ENCODE measurements at places on chromosomes 3 and 15.

DNA sequence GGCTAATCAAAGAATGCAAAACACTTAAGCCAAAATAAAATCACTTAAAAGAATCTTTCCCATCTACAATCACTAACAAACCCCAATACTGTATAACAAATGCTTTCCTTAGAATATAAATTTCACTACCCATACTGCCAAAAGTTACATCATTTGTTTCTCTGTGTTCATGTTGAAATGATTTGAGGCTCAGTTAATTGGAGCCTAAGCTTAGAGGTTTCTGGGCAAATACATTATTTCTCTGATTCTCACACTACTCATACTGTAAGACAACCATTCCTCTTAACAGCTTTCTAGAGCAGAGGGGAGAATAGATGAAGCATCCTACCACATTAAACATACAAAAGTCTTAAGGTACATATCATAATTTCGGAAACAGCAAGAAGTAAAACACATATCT lies 2.1 kb downstream of the RIOX2 start:
- no peak for DNase-seq

DNA sequence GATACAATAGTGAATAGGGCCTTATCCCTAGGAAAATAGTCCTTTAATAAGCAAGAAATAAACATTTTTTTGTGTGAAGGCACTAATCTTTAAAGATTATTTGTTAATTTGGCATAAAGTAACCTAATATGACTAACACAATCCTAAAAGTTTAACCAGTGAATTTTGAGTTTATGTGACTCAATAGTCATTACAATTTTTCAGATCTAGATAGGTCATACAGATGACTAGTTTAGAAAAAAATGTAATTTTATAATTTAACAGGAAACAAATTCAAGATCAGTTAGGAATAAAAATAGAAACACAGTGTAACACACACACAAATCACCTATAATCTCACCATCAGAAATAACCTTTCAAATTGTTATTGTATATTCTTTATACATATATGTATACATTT lies 620.7 kb upstream of the ALCAM start:
- DNase-seq = no peak

DNA sequence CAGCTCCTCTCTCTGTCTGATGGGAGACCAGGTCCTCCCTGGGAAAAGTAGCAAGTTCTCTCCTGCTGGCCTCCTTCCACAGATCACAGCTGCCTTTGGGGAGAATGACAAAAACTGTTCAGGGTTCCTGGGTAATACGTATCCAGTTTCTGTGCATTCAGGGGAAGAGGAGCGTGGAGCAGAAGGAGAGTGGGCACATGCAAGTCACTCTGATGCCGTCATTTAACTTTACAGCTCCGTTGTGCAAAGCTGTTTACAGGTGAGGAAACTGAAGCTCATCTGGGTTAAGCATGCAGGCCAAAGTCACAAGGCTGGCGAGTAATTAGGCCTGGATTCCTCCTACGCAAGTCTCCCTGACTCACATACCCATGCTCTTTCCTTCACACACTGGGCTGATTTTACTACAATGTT lies 7.5 kb upstream of the TM4SF1 start:
- no peak for DNase-seq

DNA sequence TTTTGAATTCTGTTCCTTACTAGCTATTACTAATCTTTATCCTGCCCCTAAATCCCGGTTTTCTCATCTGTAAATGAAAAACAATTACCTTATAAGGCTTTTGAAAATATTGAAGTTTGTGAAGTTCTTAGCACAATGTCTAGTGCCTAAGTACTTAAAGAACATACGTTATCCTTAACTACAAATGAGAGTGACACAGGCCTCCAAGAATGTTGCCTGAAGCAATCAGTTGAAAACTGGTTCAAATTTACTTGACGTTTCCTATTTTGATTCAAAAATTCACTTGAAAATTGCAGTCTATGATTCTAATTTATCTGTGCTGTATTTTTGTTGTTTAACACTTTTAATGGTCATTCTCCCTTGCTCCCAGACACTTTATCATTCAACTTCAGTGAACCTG lies 3.2 kb downstream of the SENP7 start:
- DNase-seq = no peak

- no peak for DNase-seq
Observed at GRCh38 chr3:66267031-66267430, 46.2 kb downstream of the SLC25A26 start.

DNA sequence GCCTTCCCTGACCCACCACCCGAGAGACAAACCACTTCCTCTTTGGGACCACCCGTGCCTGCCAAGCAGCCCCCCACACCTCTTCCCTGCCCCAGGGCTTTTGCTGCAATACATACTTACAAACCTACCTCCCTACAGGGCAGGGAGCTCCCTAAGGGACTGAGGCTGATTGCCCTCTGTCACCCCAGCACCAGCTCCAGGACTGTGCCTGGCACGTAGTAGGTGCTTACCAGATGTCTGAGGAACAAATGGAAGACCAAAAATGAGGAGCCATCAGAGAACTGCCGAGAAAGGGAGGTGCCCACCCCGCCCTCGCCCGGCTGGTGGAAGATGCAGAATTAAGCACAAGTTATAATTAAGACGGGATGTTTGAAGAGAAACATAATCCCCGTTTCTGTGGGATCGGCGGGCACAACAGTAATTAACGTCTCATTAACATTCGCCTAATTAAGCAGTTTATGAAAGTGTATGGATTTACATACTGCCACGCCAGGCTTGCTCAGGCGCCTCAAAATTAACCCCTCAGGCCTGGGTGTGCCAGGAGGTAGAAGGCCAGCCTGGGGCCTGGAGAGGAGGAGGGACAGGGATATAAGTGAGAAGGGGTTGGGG lies 130.1 kb upstream of the LINGO1 start:
- DNase-seq = no peak

GRCh38 chr3:181700168-181701087 lies 11.3 kb upstream of the SOX2 start:
- DNase-seq = peak; percentile 44

- DNase-seq = no peak
Observed at GRCh38 chr3:8596321-8597218, 48.0 kb downstream of the SSUH2 start.

- DNase-seq = peak; percentile 12
Observed at GRCh38 chr3:150168698-150169097, 198.0 kb upstream of the PFN2 start.

DNA sequence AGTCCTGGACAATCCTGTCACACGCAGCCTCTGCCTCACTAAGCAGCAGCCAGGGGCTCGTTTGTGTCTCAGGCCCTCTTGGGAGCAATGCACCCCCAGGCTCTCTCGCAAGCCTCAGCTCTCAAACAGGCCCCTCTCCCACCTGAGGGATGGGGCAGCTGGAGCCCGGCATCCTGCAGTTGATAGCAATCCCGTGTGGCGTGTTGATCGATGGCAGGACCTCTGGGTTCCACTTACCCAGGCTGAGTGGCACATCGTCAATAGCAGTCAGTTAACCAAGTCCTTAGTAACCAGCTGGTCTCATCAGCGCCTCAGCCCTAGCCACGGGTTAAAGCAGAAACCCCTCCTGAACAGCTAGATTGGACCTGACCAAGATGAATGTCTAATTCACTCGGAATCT lies 36.5 kb upstream of the PLXNA1 start:
- DNase-seq = no peak

GRCh38 chr3:183328823-183329222 lies 75.8 kb downstream of the B3GNT5 start:
- no peak for DNase-seq

DNA sequence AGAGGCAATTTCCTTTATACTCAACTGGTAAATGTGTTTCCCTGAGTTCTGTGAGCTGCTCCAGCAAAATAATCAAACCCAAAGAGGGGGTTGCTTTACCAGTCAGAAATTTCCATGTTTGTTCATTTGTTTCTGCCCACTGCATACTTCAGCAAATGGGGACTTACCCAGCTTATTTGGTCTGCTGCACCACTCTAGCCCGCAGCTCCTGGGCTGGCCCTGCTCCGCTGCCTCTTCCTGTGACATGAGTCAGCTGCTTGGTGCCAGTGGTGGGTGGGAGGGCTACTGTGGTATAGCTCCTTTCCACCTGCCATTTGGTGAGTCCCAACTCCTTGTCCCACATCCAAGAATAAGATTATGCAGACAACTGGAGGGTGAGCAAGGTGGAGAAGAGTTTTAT lies 644.2 kb downstream of the MCTP2 start:
- no peak for DNase-seq

GRCh38 chr15:90029024-90029423 lies 27.9 kb downstream of the ZNF710 start:
- DNase-seq = no peak

DNA sequence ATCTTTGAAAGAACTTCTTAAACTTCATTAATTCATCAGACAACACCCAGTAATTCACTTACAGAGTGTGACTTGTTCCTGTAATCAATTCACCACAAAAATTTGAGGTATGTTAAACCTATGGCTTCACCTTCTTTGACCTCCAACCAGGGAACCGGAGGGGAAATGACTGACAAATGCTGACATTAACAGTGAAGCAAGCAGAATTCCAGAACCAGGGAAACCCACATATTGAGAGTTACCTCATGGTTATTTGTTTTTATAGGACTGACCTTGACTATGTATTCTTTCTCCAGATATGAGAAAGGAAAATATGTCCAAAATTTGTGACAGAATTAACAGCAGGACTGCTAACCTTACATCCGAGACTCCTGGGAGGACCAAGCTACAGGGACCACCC lies 2.7 kb downstream of the P3H2 start:
- DNase-seq = no peak

- no peak for DNase-seq
Observed at GRCh38 chr3:52534281-52535183, 875 bp upstream of the NT5DC2 start.

Data from DMS 273 treated with DMSO at 0.1 percent for 48 hours (cell line).